ENCODE measurements at places on chromosomes 2 and 18.
A peak's percentile ranks its signal among the peaks of the same experiment; 100 is the strongest.

DNA sequence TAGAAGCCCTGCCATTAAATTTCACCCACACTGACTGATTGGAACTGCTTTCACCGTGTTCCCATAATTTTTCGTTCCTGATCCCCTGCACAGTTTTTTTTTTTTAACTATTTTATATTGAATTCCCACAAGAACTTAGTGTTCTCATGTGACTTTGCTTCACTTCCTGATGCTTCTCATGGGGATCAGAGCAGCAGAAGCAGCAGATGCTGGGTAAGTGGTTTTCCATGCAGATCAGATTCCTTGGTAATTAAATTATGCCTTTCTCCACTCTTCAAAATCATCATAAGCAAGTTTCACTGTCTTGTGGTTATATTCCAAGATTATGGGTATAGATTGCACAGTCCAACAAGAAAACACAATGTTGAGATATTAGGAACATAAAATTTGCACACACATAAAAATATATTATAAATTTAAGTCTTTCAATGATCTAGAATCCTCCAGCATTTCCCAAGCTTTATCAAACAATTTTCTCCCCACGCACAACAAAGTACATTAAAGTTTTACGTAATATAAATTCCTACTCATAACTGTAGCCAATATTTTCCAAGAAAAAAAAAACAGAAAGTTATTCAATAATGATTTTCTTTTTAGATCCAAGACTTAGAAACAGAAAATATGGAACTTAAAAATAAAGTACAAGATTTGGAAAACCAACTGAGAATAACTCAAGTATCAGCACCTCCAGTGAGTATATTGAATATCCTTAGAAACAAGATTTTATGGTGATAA, 277.9 kb downstream of the GULP1 start:
- DNase-seq = no peak

DNA sequence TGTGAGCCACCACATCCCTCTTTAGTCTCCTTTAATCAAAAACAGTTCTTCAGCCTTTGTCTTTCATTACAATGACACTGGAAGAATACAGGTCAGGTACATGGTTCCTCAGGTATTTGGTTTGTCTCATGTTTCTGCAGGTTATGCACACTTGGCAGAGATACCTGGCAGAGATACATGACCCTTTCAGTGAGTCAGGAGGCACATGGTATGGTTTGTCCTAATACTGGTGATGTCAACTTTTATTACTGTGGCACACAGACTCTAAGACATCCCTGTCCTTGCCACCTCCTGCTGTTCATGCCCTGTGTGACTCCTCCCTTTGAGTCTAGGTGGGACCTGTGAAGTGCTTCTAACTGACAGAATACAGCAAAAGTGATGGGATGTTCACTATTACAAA, 58.4 kb downstream of the SPIRE1 start:
- peak; percentile 34 for DNase-seq

- DNase-seq = no peak
These were observed 217.0 kb downstream of the TWIST2 start for GRCh38 chr2:239064891-239065290.

- DNase-seq = no peak
These were observed 419.0 kb downstream of the NUP35 start for GRCh38 chr2:183543222-183543621.

- DNase-seq = no peak
These were observed 6.3 kb downstream of the TNFAIP6 start for GRCh38 chr2:151363709-151364108.

DNA sequence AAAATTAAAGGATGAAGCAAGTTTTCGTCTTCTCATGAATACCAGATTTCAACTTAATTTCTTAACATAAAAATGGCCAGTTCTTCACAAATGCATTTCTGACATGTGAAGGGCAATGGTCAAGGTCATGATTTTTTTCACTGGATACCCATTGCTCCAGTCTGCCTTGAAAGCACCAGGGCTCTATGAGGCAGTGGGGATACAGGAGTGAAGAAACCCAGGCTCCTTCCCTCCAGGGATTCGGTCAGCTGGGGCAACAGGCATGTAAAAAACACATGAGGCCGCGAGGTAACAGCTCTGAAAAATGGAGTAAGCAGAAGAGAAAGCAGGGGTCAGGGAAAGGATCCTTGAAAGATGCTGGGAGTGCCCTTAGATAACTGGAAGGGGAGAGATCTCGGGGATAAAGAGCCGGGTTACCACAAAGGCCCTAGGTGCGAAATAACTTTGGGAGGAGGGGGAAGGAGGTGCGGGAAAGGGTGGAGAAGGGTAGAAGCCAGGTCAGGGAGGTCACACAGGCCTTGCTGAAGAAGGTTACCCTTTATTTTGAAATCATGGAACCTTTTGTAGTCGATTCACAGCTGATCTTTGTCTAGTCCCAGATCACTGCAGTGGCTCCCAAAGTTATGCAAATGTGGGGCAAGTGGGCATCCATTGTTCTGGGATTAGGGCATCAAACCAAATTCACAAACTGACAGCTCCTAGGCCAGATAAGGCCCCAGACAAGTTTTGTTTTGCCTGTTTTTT, 5.2 kb upstream of the SPRED2 start:
- DNase-seq = no peak

GRCh38 chr2:64787698-64788097, 134.0 kb upstream of the SERTAD2 start:
- no peak for DNase-seq

- DNase-seq = peak; percentile 10
These were observed 18.7 kb upstream of the IHH start for GRCh38 chr2:219079417-219079816.

DNA sequence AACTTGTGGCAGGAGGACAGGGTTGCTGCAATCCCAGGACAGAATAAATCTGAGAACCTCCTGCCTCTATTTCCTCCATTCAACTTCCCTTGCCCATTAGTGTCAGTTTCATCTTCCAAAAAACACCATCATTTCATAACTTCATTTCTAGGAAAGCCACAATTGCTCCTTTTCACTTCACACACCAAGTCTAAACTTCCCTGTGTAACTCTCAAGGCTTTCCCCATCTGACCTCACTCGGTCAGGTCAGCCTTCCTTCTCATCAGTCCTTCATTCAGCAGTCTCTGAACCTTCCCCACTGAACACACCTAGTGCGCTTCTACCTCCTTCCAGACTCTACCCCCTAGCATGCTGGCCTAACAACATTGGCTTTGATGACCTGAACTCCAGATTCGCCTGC, 35.8 kb downstream of the TCF7L1 start:
- no peak for DNase-seq

- peak; percentile 80 for DNase-seq
These were observed 413.3 kb upstream of the TRIB2 start for GRCh38 chr2:12303181-12304030.

GRCh38 chr2:223970343-223971128, 13.3 kb downstream of the MRPL44 start:
- peak; percentile 31 for DNase-seq

GRCh38 chr2:63719052-63719451, 122.6 kb upstream of the UGP2 start:
- DNase-seq = no peak

DNA sequence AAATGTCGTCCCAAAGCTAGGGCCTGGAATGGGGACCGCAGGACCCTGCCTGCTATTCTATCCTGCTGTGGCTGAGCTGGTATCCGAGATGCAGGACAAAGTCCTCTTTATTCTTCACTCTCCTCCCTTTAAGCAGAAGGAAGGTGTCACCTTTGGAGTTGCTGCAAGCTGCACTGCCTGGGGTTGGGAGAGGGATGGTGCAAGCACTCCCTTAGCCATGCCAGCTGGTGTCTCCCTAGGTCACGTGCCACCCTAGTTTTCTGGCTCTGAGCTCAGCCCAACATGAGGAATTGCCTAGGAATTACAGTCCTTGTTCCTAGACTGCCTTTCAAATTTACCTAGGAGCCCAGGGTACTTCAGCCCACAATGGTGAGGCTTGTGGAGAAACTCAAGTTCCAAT, 21.4 kb upstream of the FAM228A start:
- DNase-seq = no peak

GRCh38 chr2:2877427-2877826, 500.2 kb downstream of the EIPR1 start:
- no peak for DNase-seq

All from RCC 7860 (cell line).